ENCODE measurements at places on chromosomes 5 and 9.

- DNase-seq, result no peak
Observed at GRCh38 chr5:138022912-138023311, 10.0 kb downstream of the FAM13B start.

DNA sequence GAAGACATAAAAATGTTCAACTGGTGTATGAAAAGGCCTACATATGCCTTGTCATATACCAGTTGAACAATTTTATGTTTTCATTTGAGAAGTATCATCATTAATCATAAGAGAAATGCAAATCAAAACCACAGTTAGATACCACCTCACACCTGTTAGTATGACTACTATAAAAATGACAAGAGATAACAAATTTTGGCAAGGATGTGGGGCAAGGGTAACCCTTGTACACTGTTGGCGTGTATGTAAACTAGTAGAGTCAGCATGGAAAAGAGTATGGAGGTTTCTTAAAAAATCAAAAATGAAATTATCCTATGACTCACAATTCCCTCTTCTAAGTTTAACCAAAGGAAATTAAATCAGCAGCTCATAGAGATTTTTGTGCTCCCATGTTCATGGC lies 250.4 kb upstream of the ST8SIA4 start:
- no peak for DNase-seq

DNA sequence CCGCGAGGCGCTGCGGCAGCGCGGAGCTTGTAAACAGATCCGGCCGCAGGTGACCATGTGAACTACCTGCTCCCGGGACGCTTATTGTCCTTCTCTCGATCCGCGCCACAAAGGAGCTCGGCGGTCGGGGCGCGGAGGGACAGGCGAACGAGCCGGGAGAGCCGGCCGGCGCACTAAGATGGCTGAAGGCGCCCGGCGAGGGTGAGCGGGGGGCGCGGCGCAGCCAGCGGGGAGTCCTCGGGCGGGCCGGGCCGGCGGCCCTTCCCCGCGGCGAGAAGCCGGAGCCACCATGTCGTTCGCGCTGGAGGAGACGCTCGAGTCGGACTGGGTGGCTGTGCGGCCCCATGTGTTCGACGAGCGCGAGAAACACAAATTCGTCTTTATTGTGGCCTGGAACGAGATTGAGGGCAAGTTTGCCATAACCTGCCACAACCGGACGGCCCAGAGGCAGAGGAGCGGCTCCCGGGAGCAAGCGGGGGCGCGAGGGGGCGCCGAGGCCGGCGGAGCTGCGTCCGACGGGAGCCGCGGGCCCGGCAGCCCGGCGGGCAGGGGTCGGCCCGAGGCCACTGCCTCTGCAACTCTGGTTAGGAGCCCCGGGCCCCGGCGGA lies 535 bp downstream of the JMY start:
- DNase-seq, result no peak

DNA sequence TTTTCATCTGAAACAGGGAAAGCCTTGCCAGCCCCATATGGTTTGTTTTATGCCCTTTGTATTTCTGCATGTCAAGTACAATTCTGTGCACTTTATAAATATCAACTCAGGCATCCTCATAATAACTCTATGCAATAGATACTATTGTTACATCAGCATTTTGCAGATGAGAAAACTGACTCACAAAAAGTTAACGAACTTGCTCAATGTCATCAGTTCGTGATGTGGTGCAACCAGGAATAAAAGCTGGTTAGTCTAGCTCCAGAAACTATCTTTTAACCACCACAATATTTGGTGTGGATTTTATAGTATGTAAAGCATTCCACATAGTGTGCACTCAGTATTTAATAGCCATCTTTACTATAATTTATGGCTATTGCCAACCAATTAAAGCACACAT lies 134.9 kb downstream of the MRPS30 start:
- no peak for DNase-seq

Data from NCI-H2029 treated with DMSO at 0.1 percent for 48 hours (cell line).